ENCODE measurements at places on chromosomes 1 and 21.

DNA sequence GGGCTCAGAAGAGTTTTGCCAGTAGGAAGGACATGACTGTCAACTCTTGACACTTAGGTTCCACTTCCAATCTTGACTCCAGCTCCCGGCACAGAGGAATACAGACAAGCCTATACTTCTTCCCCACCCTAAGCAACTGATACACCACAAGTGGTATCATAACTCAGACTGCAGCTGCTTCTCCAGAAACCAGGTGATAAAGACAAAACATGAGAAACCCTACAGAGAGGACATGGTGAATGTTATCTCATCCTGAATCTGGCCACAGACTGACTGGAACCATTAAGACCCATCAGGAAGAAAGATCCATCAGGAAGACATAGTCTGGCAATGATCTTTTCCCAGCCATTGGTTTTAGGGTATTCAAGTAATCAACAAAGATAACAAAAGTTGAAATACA, 13.8 kb downstream of the PAXBP1 start:
- DNase-seq = no peak

DNA sequence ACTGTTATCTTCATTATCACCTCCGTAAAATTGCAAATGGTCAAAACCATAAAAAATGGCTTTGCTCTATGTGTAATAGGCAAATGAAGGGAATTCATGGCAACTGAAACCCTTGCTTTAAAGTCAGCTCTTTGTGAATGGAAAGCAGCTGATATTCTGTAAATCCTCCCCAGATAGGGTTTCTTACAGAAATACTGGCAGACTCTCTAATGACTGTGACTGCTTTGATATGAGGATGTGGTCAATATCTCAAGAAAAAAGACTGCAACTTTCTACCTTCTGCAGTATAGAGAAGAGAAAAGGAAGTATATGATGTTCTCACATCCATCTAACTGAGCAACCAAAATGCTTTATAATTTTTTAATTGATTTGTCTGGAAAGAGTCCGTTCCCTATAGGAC, 193.1 kb downstream of the ST6GALNAC3 start:
- DNase-seq = no peak

DNA sequence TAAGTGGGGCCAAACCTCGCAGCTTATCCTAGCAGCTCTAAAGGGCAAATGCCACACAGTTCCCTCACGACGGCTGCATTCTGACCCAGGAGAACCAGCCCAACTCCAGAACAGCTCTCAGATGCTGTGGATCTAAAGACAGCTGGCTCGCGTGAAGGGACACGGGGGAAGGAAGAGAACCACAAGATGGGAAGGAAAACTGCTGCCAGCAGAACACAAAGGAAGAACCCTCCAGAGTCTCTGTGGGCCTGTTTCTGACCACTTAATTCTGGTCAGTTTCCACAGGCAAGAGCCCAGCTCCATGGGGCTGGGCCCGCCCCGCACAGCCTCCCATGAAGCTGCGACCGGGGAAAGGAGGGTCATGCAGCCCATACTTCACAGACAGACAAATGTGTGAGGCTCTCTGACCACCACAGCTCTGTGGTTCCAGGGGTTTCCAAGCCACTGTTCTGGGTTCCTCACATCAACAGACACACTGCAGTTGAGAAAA, 61.1 kb downstream of the SLC45A1 start:
- no peak for DNase-seq

DNA sequence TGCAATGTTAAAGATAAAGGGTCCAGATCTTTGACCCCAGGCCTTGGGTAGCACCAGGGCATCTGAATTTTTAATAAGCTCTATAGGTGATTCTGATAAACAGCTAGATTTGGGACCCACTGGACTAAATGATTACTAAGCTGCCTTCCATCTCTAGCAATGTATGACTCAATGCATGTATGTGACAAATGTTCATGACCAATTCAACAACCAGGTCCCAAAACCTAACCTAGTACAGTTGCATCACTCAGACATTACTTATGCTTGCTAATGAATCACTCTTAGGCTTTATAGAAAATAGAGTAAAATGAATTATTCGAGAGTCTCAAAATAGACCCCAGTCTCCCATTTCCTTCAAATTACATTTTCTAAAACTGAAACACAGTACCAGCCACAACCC, 35.5 kb downstream of the RCAN1 start:
- DNase-seq = no peak

DNA sequence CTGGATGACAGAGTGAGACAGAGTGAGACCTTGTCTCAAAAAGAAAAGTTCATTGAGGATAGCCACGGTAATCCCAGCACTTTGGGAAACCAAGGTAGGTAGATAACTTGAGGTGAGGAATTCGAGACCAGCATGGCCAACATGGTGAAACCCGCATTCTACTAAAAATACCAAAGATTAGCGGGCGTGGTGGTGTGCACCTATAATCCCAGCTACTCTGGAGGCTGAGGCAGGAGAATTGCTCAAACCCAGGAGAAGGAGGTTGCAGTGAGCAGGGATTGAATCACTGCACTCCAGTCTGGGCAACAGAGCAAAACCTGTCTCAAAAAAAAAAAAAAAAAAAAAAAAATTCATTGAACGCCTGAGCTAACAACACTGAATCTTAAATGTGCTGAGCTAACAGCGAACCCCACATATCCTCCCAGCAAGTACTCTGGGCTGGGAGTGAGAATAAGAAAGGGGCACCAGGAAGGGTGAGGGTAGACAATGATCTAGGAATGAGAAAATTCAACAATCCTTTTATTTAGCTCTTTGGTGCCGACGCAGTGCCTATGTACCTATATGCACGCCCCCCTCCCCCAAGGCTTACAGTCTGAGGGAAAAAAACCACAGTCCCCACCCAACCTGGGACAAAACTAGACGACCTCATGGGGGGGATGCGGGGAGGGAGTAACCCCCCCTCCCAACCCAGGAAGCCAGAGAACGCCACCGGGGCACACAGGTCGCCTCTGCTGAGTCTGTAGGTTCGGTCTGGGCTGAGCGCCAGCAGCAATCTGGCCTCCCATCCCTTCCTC, 1.4 kb upstream of the CACNA1S start:
- DNase-seq = no peak

- no peak for DNase-seq
Measured at GRCh38 chr1:219184337-219184736, 10.7 kb downstream of the LYPLAL1 start.

DNA sequence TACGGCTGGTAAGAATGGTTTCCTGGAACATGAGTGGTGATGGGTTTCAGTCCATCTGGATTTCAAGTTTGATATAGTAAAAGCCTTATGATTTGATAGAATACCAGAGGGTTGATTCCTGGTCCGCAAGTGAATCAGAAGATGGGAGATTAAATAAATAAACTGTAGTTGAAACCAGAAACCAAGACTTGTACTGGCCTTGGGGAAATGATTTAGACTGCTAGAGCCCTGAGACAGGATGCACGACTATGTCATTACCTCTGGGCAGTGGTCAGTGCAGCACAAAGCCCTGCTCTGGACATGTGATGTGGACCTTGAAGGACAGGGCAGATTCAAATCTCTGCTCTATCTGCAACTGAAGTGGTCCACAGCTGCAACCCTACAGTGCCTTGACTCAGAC, 15.6 kb upstream of the FMOD start:
- DNase-seq = no peak

GRCh38 chr1:74579425-74579824, 67.0 kb upstream of the LRRC53 start:
- no peak for DNase-seq

- DNase-seq = no peak
Measured at GRCh38 chr1:107459204-107459904, 318.5 kb downstream of the NTNG1 start.

DNA sequence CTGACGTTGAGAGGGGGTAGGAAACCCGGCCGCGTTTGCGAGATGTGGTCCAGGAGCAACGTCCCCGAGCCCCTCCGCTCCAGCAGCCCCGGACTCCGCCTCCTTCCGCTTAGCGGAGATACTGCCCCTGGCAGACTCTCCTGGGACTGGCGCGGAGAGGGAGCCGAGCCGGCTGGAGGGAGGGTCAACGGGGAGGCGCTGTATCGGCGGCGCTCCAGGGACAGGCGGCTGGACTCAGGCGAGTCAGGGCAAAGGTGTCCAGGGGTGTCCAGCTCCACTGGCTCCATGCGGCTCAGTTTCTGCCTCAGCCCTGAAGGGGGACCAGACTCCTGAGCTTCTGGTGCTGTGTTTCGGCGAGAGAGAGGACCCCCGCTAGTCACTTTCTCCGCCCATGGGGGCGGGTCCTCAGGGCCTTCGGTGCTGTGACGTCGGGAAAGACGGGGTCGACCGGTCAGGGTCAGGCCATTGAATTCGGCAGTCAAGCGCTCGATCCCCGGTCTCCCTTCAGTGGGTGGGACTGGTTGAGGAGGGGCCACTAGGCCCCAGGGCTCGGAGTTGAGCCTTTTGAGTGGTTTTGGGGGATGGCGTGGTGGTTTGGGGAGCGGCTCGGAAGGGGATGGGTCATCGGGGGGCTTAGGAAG, 2.8 kb upstream of the LIX1L start:
- DNase-seq = peak; percentile 13

- DNase-seq = no peak
Measured at GRCh38 chr1:94180650-94181049, 56.7 kb downstream of the ARHGAP29 start.

GRCh38 chr21:34284666-34285065, 79.1 kb upstream of the KCNE2 start:
- no peak for DNase-seq

GRCh38 chr1:203281851-203282661, 23.3 kb upstream of the BTG2 start:
- no peak for DNase-seq

DNA sequence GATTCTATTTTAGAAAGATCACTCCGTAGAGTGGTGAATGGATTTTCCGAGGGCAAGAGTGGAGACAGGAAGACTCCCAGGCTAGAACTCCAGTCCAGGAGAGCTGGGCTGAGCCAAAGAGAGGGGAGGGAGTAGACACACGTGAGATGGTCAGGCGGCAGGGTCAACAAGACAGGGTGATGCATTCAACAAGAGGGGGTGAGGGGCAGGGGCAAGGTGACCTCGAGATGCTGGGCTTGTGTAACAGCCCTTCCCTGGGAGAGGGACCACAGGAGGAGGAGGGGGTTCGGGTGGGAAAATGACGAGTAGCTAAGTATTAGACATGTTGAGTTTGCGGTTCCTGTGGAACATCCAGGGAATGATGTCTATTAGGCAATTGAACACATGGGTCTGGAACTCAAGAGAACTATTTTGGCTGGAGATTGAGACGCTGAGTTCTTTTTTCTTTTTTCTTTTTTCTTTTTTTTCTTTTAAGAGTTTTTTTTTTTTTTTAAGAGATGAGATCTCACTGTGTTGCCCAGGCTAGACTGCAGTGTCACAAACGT, 13.3 kb downstream of the RSPO1 start:
- DNase-seq = no peak

DNA sequence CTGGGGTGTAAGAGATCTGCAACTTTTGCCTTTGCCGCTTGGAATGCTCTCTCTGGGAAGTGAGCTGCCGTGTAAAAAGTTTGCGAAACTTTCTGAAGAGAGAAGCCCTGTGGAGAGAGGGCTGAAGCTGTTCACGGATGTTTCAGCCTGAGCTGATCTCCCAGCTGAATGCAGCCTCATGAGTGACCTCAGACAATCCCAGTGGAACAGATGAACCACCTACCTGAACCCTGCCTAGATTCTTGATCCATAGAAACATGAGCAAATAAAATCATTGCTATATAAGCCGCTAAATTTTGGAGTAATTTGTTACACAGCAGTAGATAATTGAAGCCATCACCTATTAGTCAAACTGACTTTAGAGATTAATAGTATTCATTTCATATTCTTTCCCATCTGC, 4.4 kb upstream of the ALG6 start:
- no peak for DNase-seq

GRCh38 chr1:214540324-214540723, 11.1 kb downstream of the PTPN14 start:
- DNase-seq = peak; percentile 99

DNA sequence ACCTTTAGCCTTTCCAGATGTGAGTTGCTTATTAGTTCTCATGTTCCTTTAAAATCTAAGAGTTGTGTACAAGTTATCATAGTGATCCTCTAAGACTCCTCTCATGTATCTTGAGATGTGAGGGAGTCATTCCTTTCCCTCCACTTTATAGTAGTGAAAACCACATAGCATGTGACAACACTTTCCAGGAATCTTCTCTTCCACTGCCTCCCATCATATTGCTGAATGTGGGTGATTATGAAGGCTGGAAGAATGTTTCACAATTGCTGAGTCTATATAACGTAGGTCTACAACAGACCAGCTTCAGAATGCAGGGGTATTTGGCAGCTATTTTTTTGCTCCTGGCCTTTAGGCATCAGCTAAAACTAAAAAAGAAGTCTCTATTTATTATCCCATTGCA, 44.7 kb upstream of the LRRC7 start:
- no peak for DNase-seq

GRCh38 chr1:198606020-198606438, 32.8 kb upstream of the PTPRC start:
- DNase-seq = no peak

- no peak for DNase-seq
Measured at GRCh38 chr1:116131866-116132605, 20.8 kb downstream of the MAB21L3 start.

- DNase-seq = no peak
Measured at GRCh38 chr1:232555494-232556210, 74.3 kb downstream of the SIPA1L2 start.

DNA sequence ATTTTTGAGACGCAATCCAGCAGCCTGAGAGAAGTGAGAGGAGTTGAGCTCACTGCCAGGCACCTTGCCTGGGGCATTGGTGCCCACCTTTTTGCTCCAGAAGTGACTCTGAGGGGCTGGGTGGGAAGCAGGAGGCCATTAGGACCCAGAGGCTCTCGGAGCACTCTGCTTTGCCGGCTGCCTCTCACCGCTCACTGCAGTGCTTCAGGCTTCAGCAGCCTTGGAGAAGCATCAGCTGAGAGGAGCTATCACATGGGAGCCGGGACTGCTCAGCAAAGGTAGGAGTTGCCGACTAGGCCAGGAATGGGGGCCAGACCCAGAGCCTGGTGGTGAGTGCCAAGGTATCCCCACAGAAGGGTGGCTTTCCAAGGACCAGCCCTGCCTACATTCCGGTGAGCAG, at the start of gene GPR61:
Gene GPR61 (plus strand): TSS at position 197 of the 400 bp plus-strand sequence. CDS start 3,151 bp downstream, outside the sequence.
- DNase-seq = no peak

DNA sequence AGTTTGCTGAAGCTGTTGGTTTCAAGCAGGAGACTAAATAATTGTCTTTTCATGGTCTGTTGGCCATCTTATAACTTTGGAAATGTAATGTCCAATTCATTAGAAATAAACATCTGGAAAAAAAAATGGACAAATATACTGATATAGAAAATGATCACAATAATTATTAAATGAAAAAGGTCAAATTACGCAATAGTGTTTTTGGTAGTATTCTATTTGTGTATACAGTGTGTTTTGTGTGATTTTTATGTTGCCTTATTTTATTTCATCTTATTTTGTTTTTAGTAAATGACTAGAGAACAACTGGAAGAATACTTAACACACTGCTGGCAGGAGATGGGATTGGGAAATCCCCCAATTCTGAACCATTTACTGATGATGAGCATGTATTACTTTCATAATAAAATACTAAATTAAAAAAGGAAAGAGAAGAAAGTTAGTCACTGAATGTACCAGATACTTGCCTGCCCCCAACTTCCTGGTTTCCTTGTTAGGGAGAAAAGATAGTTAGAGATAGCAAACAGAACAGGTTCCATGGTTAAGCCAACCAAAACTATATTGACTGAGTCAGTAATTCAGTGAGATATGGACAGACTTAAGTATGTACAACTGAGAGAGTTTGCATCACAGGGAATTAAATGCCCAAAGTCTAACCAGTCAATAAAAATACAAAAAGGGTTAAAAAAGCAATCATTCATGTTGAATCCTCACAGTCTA, 24.0 kb upstream of the SAMD13 start:
- no peak for DNase-seq

GRCh38 chr1:10649517-10650201, 146.8 kb downstream of the CASZ1 start:
- DNase-seq = no peak
